DMS79 treated with DMSO at 0.1 percent for 48 hours (cell line): ENCODE measurements at places on chromosomes 7 and 10.

GRCh38 chr7:55500117-55500756 lies 72.1 kb downstream of the VOPP1 start:
- no peak for DNase-seq

DNA sequence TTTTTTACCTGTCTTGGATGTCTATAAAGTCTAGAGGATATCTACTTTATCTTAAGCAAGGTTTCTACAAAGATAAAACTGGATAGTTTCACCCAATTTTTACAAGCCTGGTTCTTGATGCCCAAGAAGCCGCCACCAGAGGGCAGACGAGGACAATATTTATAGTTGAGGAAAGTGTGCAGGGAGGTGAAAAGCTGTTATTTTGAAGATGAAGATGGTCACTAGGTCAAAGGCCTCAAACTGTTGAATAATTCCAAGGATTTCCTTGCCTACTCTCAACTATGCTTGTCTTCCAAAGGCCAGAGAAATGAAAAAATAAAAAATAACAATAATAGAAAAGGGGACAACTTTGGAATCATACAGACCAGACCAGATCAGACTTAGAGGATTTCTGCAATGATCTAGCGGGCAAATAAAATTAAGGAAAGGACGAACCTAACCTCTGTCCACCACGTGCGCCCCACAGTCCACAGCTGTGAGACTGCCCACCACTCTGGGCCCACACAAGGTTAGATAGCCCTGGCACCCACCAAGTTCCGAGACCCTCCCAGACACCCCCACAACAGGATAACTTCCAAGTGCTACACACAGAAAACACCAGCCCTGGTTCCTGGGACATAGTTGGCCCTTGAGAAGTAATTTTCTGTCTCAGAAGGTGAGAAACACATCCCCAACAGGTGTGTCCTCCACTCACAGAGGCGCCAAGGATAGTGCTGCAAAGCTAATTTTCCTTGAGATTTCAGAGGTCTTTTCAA lies 2.8 kb downstream of the PKD1L1 start:
- DNase-seq: peak; percentile 32

DNA sequence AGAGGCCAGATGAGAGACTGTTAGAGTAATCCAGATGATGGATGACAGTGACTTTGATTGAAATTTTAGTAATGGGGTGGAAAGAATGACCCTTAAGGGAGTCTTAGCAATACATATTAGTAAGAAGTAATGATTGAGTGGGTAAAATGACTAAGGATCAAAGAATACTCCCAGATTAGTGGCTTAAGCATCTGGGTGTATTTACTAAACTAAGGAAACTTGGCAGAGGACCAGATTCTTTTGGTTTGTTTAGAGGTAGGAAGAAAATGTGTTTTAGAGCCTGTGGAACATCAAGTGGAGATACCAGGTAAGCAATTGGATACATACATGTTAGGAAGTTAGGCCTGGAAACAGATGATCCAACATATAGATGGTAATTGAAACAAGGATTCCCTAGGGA lies 58.8 kb upstream of the ADRA2A start:
- DNase-seq: peak; percentile 7

DNA sequence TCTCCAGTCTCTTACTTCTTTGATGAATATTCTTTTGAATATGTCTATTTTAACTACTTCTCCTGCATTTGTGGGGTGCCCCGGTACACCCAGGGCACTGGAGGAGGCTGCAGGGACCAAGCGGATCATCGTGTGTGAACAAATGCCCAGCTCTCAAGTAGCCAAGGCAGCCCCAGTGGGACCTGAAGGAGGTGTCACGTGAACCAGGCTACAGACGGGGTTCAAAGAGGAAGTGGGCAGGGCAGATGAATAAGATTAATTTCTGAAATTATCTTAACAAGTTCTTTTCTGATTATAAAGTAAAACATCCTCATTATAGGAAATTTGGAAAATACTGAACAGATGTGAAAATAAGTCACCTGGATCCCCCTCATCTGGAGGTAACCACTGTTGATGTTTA lies 78.4 kb upstream of the DUSP5 start:
- no peak for DNase-seq

GRCh38 chr10:92407305-92408016 lies 116.5 kb downstream of the MARCHF5 start:
- DNase-seq: no peak

- DNase-seq: no peak
Measured at GRCh38 chr7:85396676-85397075, 209.8 kb upstream of the SEMA3D start.

DNA sequence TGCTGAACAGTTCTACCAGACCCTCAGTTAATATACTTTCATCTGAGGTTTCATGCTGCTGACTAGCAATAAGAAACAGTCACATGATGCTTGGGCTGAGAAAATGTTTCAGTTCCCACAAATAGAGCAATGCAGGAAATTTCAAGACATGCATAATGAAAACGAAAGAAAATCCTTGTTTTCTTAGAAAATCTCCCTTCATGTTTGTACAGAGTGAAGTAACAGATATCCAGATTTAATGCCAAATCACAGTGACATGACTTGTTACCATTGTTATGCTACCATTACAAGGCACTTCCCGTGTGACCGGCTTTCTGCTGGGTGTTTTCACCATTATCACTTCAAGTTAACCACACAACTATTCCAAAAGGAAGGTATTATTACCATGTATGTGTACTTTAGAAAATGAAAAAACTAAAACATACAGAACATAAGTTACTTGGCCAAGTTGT lies 121.7 kb downstream of the DOCK4 start:
- DNase-seq: no peak

GRCh38 chr7:25643770-25644394 lies 415.6 kb upstream of the NPVF start:
- DNase-seq: no peak

GRCh38 chr7:91240376-91240941 lies 23.8 kb upstream of the FZD1 start:
- DNase-seq: no peak

DNA sequence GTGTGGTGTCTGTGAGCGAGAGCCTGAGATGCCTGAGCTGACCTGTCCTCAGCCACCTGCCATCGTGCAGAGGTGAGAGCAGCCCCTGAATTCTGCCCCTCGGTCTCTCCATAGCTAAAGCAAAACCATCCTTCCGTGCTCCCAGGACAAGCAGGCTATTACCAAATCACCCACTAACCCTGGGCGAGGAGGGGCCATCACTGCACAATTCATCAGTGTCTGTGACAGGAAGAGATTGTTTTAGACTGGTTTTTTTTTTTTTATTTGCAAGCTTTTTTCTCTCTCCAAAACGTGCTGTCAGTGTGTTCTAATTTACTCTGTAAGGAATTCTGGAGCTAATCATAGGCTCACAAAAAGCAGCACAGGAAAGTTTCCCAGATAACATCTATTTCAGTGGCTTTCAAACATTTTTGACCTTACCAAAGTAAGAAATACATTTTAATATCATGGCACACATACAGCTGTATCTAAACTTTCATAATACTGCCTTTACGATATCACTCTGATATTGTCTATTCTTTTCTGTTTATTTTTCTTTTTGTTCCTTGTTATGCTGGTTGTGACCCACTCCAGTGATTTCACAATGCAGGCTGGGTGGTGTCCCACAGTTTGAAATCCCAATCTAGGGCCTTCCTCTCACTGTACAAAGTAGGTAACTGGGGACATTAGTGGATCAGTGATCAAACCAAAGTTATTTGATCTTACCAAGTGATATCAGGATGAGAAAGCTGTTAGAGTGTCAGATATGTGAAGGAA lies 62.8 kb downstream of the EGFR start:
- DNase-seq: no peak
